NCI-H187 treated with DMSO at 0.1 percent for 48 hours (cell line): ENCODE measurements at places on chromosomes 3 and 15.

DNA sequence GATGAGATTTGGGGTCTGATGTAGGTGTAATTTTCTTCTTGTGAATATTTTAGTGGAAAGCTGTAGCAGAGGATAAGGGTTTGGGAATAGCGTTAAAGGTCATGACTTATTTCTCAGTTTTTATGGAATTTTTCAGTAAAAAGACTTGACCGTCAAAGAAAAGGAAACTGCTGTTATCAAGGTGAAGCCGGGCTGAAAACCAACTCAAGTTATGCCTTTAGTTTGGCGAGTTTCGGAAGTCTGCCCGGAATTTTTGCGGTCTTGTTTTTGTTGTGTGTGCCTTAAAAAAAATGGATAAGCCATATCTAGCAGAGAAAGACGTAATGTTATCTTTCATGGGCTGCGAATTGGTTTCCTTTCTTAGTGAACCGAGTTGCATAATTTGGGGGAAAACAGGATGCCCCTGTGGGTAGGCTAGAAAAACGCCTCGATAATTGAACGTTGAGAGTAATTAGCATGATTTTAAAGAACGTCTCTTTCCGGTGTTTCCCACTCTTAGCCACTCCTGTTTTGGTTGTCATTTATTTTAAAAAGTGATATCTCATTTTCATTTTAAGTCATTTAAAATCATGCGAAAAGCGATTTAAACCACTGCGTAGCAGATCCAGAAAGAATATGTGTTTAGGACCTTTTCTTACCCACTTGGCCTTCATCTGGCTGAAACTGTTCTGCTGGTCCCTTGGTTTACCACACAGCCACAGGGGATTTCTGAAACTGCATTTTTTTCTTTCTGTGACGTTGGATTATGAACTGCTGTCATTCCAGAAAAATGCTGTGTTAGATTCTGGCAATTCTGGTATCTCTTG, 1.1 kb downstream of the NFKBIZ start:
- no peak for DNase-seq

DNA sequence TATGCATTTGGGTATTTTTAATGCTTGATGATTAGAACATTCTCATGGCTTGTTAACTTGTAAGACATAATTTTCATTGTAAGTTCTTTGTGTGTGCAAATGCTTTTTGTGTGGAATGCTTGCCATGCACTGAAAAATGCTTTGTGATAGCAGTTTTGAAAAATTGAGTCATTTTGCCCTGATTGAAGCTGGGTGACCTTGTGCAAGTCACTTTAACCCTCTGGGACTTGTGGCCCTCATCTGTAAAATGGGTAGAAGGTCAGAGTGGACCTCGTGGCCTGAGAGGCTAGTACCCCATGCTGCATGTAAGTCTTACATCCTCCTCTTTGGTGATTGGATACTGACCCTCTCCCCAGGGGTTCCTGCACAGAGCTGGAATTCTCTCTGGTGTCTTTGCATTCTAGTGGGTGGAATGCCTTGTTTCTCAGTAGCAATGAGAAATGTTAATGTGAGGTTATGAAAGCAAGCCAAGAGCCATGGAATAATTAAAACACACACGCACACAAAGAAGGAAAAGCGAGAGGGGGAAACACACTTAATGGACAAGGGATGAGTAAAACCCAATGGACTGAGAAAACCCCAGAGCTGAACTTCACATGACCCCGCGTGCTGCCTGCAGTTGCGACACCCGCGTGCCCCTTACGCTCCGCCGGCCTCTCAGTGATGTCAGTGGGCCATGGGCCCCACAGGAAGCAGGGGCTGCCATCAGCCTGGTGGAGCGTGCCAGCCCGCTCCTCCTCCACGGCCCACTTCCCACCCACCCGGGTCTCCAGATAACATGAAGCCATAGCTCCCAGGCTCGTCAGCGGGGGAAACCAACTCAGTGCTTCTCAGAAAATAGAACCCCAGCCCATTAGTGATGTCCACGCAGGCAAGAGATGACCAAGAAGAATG, 44.0 kb downstream of the SMAD3 start:
- no peak for DNase-seq

DNA sequence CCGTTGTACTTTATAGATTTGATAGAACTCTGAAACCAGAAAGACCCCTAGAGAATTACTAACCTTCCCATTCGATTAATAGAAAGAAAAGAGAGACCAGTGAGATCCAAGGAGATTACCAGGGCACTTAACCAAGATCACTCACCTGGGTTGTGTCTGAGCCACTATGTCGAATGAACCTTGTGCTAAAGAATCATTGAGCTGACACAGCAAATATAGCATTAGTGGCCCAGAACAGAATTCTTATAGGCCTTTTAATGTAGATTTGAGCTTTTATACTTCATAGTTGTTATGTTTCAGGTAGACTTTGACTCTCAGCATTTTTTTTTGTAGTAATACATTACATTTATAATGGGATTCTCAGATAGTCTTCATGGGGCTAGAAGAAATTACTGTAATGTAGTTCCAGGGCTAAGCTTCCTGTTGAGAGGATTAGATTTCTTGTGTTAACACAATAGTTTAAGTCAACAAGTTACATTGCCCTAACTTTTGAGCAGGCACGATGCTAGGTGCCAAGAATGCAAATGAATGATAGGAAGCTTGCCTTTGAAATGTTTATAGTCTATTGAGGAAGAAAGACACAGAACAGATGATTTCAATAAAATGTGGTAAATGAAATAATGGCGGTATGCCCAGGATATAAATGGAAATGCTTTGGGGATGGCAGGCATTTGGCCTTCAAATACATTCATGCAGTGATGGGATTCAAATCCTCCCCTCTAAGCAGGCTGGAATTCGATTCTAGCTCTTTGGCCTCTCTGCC, 24.4 kb upstream of the ABHD10 start:
- no peak for DNase-seq

DNA sequence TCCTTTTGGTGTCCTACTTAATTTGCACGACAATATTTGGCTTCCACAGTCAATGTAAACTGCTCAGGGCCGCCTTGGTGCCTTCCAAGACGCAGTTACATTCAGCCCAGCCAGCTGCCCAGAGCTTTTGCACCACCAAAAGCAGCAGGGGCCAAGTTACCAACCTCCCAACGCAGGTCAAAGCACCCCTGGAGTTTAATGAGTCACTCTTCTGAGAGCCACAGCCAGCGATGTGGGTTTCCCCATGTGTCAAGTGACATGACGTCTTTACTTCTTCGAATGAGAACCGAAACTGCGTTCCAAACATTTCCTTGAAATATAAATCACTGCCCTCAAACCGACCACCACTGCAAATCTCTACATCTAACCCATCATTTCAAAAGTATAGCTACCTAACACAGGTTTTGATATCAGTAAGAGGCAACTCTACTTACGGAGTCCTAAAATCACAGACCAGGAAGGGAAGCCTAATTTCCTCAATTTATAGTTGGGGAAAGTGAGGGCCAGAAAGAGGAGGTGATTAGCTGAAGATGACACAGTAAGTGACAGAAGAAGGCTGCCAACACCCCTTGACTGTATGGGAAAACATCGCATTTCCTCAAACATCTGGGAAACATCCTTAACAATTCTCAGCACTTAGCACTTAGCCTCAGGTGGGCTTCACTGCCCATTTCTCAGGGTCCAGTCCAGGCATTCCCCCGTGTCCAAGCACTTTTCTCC, 24.5 kb downstream of the MB21D2 start:
- DNase-seq, result no peak

DNA sequence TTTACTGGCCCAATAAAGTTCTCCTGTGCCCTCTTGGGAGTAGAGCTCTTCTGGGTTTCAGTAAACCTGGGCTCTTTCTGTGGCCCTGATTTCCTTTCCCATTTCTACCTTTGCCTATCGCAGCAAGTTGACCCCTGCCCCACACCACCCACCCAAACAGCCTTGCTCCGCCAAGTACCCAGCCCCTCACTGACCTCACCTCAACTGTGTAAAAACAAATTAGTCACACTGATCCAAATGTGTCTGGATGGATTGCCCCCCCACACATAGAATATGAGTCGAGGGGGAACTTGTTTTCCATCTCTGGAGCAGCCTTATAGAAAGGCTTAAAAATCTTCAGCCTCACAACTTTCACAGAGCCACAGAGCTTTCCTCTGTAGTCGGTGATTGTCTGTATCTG, 28.6 kb upstream of the VEPH1 start:
- no peak for DNase-seq

DNA sequence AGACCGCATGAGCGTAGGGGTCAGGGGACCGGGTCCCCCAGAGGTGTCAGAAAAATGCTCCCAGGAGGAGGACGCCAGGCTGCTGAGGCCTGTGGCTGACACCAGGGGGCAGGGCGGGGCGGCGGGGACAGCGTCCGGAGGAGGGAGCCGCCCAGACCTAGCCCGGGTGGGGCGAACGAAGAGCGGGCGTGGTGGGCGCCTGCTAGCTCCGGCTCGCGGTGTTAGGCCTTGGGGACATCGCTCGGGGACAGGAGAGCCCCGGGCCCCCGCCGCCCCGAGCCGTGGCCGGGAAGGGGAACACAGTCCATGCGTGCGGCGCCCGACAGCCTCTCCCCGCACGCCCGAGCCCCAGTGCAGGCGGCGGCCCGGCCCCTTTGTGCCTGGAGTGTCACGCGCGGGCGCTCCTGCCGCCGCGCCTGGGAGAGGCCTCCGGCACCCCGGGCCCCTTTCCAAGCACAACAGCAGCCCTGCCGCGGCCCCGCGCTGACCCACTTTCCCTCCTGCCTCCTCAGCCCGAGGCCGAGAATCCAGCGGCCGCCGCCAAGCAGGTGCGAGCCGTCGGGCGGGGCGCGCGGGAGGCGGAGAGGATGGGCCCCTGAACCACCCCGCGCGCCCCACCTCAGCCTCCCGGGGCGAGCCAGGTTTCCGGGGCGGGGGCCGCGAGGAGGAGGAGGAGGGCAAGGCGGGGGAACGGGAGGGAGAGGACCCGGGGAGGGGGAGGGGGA, 111.0 kb upstream of the KLF13 start:
- no peak for DNase-seq

GRCh38 chr15:39575180-39575579, 5.7 kb upstream of the THBS1 start:
- DNase-seq, result no peak

- DNase-seq, result no peak
These were observed 10.5 kb downstream of the CTXND1 start for GRCh38 chr15:80241508-80241907.

DNA sequence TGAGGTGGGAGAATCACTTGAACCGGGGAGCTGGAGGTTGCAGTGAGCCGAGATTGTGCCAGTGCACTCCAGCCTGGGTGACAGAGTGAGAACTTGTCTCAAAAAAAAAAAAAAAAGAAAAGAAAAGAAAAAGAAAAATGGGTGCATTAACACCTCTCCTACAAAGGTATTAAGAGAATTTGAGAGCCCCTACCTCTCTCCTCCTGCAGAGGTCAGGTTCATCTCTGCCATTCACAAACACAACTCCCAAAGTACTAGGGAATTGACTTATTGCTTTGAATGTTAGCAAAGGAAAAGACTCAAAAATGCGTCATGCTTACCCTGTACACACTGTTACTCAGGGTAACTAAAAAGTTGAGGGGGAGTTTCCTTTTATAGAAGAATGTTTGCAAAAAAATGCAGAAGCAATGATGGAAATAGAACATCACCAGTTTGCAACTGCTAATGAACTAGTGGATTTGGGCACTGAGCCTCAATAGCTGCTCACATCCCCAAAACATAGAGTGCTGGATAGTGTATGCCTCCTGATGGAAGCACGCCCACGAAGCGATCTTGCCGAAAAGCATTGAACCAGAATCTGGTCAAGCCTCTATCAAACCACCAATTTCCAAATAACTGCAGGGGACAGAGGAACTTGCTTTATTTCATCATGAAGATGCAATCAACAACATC, 15.5 kb upstream of the LYZL4 start:
- no peak for DNase-seq

DNA sequence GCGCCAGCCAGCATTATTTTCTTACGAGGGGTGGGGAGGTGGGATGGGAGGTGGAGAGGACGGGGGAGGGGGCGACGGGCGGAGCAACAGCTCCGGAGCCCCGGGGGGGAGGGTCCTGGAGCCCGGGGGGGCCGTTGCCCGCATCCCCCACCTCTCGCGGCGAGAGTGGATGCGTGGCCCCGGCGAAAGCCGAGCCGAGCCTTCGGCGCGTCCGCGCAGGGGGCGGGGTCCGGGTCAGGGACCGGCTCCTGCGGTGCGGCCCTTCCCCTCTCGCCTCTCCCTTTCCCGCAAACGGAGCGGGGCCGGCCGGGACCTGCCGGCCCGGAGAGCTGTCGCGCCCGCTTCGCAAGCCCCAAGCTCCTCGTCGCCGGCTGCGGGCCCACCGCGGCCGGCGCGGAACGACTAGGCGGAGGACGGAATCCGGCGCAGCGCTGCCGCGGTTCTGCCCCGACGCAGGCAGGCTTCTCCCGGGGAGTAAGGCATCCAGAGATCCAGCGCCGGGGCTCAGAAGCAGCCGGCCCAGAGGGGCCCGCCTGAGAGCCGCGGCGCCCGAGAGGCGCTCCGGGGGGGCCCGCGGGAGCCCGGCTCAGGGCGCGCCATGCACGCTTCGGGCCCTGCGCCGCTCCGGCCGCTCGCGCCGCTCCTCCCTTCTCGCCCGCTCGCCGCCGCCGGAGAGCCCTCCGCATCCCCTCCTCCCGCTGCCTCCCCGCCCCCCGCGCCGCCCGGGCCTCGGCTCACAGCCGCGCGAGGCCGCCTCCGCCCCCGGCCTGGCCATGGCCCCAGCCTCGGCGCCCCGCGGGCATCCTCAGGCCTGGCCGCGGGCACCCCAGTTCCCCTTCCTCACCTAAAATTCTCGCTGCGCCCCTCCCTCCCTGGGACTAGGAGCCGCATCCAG, 459 bp upstream of the ADCY5 start:
- no peak for DNase-seq

DNA sequence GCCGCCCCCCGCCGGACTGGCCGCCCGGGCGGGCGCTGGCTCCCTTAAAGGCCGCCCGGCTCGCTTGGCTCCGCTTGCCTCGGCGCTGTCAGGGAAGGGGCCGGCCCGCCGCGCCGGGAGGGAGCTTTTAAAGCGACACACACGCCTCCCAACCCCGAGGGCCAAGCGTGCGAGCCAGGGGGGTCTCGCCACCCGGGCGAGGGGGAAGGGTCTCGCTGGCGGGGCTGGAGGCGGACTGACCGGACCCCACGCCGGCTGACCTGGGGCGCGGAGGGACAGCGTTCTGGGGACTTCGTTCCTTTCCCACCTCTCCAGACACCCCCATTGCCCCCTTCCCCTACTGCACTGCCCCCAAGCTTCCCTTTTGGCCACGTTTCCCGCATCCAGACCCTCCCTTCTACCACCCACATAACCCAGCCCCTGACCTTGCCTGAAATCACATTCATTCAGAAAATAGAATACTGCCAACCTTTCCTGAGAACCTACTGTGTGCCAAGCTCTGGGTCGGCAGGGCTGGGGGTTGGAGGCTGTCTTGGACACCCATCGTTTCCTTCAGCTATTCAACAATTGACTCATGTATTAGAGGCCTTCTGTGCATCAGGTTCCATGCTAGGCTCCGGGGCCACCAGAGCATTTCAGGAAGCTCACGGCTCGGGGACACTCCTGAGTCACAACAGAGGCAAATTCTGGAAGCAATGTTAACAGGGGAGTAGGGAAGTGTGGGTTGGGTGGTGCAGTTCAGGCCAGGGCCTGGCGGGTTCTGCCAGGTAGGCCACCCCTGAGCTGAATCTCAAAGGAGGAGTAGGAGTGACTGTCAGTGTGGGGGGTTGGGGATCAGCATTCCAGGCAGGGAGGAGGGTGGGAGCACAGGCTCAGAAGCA, at the start of gene INSYN1:
Gene INSYN1, minus strand, starts transcription at position 102 of the 881 bp plus-strand sequence. CDS start 2,221 bp downstream, outside the sequence.
- no peak for DNase-seq

GRCh38 chr3:144501467-144501866, 529.8 kb downstream of the DIPK2A start:
- no peak for DNase-seq
